ENCODE measurements at places on chromosomes 4 and X.

- no peak for DNase-seq
Measured at GRCh38 chr4:165201806-165202205, 5.6 kb upstream of the KLHL2 start.

- DNase-seq, result no peak
Measured at GRCh38 chr4:2256781-2257191, 5.1 kb downstream of the MXD4 start.

DNA sequence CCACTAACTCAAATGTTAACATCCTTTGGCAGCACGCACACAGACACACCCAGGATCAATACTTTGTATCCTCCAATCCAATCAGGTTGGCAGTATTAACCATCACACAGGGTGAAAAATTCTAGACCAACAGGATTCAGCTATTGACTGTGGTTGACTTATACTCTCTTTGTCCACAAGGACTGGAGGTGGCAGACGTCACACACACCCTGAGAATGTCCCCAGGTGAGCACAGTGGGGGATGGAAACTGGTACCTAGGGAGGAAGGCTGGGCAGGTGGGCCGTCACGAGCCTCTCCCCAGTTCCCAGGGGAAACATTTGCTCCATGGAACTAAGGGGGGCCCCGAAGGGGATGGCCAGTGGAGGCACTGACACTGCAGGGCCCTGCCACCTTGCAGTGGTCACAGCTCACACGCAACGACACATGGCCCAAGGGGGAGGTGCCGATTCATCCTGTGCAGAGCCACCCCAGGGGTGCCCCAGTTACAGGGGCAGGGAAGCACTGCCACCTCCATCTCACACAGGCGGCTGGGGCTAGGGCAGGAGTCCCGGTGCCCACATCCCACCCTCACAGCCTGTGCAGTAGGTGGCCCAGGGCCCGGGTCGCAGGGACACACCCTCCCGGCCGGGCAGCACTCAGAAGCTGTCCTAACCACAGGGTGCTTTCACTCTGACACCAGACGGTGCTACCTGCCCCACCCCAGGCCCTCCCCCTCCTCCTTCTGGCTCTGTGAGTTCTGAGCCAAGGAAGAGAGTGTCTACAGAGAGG, 17.4 kb downstream of the ZFYVE28 start:
- no peak for DNase-seq

DNA sequence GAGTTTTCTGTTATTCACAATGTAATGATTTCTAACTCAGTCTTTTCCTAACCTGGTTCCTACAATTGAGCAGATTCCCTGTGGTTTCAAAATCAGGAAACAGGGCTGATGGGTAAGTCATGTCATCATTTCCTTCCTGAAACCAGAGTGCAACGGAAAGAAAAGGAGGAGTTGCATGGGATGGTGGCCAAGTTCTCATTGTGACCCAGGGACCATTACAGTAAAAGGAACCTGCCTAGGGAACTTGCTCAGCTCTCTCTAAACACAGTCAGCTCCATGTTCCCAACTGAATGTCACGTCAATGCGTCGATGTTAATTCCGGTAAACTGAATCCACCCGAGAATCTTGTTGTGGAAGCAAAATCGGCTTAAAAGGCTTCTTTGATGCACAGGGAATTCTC, 51.2 kb downstream of the LGI2 start:
- DNase-seq, result no peak

- DNase-seq, result no peak
Measured at GRCh38 chr4:80112236-80112635, 39.2 kb upstream of the ANTXR2 start.

- DNase-seq, result no peak
Measured at GRCh38 chr4:84722720-84723119, 139.8 kb downstream of the CDS1 start.

DNA sequence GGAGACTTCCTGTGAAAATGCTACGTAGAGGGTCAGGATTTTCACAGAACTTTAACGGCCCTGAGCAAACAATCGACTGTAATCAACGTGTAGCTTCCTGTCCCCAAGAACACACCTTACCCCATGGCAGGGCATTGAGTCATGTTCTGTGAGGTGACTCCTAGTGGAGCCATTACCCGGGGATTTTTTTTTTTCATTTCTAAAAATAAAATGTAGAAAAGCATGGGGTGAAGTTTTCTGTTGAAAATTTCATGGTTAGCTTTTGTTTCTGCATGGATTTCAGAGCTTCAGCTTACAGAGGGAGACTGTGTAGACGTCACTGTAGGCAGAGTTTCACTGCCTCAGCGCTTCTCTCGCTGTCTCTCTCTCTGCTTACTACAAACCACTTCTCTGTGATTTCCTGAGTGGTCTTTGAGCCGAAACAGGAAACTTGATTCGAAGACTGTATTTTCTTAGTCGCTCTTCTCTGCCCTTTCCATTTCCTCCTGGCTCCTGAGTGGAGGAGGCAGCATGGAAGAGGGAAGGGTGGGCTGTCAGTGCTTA, 111.7 kb downstream of the NFKB1 start:
- peak; percentile 34 for DNase-seq

GRCh38 chr4:106312377-106312776, 3.6 kb downstream of the TBCK start:
- no peak for DNase-seq

DNA sequence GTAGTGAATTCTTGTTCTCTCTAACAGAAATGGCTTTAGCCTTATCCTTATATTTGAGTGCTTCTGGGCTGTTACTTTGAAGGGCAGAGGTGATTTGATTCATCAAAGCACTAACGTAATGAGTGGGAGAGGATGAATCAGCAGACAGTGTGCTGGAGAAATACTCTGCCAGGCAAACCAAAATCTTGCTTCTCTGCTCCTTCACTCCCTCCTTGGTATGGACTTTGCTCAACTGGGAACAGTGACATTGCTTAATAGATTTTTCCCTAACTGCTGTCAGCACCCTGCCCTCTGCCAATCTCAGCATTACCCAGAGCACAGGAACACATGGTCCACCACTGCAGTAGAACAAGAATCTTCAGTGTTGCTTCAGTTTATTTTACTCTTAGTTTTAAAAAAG, 56.0 kb downstream of the PDLIM5 start:
- no peak for DNase-seq

DNA sequence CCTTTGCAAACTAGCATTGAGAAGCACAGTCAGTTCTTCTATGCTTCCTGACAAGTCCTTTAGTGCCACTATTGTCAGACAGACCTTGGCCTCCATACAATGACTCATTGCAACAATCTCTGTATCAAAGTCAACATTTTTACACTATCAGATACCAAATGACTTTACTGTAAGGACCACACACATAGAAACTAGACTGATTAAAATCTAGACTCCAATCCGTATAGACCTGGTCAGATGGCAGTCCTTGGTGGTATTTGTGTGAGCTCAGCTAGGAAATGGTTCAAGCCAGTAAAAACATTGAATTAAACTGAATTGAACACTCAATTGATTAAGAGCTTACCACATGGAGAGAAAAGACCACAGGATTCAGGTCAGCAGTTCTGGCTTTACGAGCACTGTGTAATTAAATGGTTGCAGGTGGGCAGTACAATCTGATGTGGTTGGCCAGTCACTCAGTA, 549.8 kb upstream of the LCORL start:
- DNase-seq, result no peak

- no peak for DNase-seq
Measured at GRCh38 chrX:65696613-65697012, 29.2 kb downstream of the MSN start.

DNA sequence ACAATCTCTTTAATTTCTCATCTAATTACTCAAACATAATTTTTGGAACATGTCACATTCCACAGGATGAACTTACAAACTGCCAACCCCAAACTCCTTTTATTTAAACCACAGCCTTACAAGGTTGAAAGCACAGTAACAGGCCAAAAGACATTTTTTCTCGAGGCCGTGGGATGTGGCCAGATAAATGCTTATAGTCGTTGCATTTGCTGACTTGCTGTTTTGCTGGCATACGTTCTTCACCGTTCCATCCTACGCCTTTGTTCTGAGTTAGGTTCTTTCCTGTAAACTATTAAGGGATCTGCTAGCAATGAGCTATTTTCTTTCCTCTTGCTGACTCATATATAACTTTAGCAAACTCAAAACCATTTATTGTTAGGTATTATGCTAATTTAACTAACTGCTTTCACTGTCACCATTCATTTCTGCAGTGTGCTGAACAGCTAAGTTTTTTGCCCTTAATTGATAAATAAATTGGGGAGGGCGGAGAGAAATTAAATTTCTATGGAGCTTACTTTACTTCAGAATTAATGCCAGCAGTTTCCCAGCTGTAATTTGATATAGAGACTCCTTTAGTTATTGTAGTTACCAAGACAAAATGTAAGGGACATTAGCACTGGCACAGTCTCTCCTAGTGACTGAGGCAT, 135.1 kb upstream of the PACRGL start:
- DNase-seq, result no peak

All from T-helper 22 cell (primary cell).